Activated CD8-positive, alpha-beta memory T cell treated with anti-CD3 and anti-CD28 coated beads for 4 hours (primary cell): ENCODE measurements at places on chromosomes 1 and 21.

GRCh38 chr1:44723064-44723463 is 7.9 kb downstream of the RNU5D-1 start:
- DNase-seq, result no peak

DNA sequence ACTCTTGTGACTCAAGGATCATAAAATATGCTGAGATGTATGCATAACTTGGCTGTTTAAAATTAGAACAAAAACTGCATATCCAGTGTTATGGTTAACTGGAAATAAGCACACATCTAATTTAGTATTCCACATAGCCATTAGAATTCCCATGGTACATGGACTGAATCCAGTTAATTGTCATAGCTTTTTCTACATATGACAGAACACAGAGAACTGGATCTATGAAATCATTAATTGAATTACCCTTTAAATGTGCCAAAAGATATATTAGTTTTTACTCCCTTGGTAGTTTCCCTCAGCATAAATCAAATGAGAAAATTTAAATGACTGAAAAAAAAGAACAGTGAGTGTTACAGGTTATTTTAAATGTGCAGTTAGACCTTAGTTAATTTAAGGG is 395.9 kb downstream of the NCAM2 start:
- no peak for DNase-seq

GRCh38 chr1:220652995-220653394 is 37.2 kb upstream of the C1orf115 start:
- DNase-seq, result no peak

DNA sequence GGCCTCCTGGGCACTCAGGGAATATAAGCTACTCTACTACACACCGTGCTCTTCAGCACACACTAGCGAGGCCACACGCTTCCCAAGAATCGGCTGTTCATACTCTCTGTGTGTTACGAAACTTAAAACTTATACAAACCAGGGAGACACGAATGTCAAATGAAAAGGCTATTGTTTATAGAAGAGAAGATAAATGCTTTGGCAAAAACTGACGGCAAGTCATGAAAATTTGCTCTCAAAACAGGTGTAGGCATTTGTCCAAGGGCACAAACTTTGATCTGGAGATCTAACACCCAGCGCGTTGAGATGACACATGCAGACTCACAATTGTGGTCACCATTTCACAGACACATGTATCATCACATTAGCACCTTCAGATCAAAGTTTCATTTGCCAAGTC is 46.1 kb downstream of the USP48 start:
- DNase-seq, result no peak

- DNase-seq, result no peak
Measured at GRCh38 chr1:186179231-186179630, 195.8 kb downstream of the TPR start.

DNA sequence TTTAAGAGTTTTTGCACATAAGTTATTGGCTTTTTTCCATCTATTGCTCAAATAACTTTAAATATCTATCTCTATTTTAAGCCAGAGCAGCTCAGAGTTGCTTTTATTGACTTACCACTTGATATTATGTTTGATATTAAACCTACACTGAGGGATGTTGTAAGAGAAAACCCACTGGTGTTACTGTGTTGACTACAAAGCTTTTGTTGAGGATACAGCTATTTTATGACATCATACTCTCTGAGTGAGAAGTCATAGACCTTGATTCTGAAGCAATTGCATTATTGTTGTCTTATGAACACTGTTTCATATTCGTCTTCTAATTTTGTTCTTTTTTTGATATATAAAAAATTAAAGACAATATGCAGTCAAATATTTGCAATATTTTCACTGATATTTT is 560.4 kb downstream of the PTBP2 start:
- no peak for DNase-seq

- no peak for DNase-seq
Measured at GRCh38 chr1:155286544-155286943, 9.3 kb downstream of the HCN3 start.

GRCh38 chr1:5465281-5465711 is 526.9 kb downstream of the NPHP4 start:
- no peak for DNase-seq

- no peak for DNase-seq
Measured at GRCh38 chr1:46487818-46488218, 1.8 kb upstream of the DMBX1 start.

GRCh38 chr1:25064465-25065240 is 134.6 kb upstream of the RUNX3 start:
- DNase-seq, result peak; percentile 26

DNA sequence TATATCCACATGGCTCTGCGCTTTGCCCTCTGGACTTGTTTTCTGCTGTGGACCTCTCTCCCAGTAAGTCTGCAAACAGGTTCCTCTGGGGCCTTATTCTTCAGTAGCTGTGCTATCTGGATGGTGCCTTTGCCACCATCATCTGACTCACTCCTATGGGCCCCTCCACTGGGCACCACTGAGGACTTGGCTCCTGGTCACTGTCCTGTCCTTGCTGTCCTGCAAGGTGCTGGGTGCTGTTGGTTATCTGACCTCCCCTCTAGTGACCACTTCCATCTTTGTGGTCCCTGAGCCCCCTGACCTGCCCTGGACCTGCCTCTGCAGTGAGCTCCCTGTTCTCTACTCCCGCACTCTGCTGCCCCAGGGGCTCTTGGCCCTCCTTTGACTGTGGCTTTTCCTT is 6.7 kb downstream of the CNIH3 start:
- DNase-seq, result no peak

GRCh38 chr1:169113613-169114119 is 7.2 kb downstream of the ATP1B1 start:
- no peak for DNase-seq

- no peak for DNase-seq
Measured at GRCh38 chr1:225919906-225920305, 4.1 kb downstream of the PYCR2 start.

DNA sequence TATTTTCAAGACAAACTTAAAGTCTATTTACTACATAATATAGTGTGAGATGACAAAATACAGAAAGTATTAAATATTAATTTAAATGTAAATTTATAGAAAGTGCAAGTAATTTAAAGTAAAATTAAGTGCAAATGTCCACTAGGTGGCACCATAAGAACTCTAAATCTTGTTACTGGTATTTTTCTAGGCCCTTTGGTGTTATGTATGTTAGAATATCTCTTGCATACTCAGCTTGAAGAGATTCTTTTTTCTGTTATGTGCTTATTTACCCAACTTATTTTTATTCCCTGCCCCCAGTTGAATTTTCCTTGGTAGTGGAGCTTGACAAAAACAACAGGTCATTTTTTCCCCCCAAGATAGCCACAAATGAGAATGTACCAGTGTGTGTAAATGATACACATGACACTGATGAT is 71.5 kb downstream of the RPS6KC1 start:
- DNase-seq, result no peak

- no peak for DNase-seq
Measured at GRCh38 chr1:230808281-230808872, 59.9 kb downstream of the C1orf198 start.

DNA sequence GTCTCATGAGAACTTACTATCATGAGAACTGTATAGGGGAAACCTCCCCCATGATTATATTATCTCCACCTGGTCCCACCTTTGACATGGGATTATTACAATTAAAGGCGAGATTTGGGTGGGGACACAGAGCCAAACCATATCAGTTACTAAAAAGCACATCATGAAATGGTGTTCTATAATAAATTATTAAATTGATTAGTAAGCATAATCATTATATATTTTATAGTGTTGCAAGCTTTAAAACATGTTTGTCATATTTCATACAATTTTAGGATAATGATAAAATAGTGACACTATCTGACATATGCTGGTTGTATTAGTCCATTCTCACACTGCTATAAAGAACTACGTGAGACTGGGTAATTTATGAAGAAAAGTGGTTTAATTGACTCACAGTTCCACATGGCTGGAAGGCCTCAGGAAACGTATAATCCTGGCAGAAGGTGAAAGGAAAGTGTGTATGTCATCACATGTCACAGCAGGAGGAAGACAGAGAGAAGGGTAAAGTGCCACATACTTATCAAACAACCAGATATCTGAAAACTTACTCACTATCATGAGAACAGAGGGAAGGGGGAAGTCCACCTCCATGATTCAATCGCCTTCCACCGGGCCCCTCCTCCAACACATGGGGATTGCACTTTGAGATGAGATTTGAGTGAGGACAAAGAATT is 539.2 kb upstream of the OLFM3 start:
- DNase-seq, result no peak

GRCh38 chr1:43653893-43654292 is 3.9 kb downstream of the KDM4A start:
- no peak for DNase-seq

- no peak for DNase-seq
Measured at GRCh38 chr1:246447501-246447900, 59.6 kb downstream of the SMYD3 start.

DNA sequence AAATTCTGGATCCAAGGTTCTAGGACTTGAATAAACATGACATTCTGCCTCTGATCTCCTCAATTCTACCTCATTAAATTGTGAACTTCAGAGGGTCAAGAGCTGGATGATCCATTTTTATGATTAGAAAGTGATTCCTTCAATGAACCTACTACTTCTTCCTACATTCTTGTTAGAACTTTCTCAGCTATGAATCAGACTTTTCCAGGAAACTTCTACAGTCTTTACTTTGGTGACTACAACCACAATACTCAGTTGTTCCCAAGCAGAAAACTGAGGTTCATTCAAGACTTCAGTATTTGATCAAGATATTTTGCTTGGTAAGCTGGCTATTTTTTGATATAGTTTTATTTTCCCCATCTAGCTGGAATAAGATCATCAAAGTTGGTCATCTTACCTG is 51.4 kb downstream of the CDC7 start:
- no peak for DNase-seq
